ENCODE measurements at places on chromosomes 1 and 21.

GRCh38 chr1:156616463-156616862 lies 2.8 kb upstream of the HAPLN2 start:
- peak; percentile 60 for DNase-seq

DNA sequence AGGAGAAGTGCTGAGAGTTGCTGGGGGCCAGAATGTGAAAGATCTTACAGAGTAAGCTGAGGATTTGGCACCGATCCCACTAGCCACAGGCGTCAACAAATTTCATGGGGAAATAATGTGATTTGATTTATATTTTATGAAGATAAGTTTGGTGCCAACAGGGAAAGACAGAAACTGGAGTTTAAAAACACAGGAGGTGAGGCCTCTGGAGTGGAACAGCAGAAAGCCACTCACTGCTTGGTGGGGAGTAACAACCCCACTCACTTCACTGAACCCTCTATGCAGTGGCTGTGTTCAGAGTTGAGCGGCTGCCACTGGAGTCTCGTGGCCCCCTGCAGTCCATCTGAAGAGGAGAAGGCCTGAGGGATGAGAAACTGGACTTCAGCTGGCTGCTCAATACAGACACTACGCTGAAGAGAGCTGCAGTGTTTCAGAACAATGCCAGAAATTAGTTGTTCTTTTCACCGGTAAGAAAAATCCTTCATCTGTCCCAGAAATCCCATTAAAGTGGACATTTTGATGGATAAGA lies 48.0 kb upstream of the RXRG start:
- no peak for DNase-seq

- no peak for DNase-seq
Measured at GRCh38 chr1:30242168-30242567, 481.2 kb downstream of the MATN1 start.

DNA sequence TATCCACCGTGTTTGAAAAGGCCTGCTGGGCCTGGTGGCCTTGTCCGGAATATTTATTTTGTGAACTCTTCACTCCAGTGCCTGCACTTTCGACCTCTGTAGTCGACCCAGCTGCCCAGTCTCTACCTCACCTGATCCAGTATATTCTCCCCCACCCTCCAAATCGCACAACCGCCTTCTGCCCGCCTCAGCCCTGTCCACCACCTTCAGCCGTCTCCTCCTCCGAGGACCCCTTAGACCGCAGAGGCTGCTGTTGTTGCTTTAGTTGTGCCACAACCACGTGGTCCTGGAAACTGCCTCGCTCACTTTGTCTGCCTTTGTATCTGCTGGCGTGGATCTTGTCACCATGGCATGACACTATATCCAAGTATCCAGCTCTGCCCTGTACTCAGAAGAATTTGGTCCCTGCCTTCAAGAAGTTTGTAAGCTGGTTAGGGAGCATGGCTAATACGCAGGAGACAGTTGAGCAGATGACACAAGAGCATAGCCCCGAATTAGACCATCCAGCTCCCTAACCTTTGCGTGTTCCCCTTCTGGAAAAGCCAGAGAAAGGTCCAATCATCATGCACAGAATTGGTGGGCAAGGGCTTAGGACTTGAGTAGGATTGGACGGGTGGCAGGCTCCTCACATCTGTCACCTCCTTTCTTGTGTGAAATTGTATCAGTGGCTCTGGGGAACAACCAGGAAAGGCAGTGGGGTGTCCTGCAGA lies 1.5 kb downstream of the PHGDH start:
- no peak for DNase-seq

- DNase-seq, result no peak
Measured at GRCh38 chr1:114290341-114290740, 136.7 kb upstream of the SYT6 start.

GRCh38 chr1:181112071-181112929 lies 23.8 kb downstream of the IER5 start:
- no peak for DNase-seq

DNA sequence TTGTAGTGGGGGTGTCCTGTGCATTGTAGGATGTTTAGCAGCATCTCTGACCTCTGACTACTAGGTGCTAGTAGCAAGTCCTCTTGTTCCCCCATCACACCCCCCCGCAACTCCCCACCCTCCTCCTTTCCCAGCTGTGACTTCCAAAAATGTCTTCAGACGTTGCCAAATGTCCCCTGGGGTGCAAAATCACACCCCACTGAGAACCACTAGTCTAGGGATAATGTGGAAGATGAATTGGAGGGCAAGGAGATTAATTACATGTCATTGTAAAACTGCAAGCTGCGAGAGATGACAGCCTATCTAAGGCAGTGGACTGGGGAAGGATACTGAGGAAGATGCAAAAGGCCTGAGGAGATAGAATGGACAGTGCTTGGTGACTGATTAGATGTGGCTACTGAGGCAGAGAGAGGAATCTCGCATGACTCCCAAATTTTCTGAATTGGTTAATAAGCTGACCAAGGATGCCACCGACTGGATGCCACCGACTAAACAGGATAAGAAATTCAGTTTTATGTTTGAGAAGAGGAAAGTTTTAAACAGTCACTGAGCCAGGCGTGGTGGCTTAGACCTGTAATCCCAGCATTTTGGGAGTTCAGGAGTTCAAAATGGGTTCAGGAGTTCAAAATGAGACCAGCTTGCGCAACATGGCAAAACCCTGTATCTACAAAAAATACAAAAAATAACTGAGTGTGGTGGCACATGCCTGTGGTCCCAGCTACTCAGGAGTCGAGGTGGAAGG lies 3.1 kb upstream of the JAK1 start:
- no peak for DNase-seq

DNA sequence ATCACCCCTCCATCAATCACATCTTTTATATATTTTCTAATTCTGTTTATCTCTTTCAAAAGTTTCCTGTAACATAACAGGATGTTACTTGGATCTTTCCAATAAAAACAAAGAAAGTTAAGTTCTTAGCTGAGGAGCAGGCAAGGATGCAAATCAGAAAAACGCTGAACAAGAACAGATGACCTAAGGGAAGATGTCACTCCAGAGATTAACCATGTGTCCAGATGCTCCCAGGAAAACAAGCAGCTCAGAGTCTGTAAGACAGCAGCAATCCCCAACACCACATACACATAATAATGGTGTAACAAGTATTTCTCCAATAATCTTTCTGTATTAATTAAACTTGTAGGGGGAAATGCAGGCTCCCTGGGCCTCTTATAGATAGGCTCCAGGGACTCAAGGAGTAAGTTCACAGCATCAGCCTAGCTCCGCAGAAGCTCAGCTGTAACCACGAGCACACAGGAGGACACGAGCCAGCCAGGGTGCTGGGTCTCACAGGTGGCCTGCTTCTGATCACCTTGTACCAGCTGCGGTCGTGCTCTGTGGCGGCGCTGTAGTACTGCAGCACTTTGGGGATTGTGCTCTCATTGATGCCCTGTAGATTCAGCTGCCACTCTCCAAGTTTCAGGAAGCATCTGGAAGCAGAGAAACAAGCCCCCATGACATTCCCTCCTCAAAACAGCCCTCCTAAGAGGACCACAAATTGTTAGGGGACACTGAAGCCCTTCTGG lies 33.1 kb upstream of the EXOSC10 start:
- no peak for DNase-seq

- no peak for DNase-seq
Measured at GRCh38 chr1:32353886-32354570, 8.3 kb downstream of the FAM229A start.

- DNase-seq, result no peak
Measured at GRCh38 chr1:160590488-160590887, 11.2 kb upstream of the CD84 start.

- no peak for DNase-seq
Measured at GRCh38 chr1:185741551-185741950, 7.4 kb downstream of the HMCN1 start.

DNA sequence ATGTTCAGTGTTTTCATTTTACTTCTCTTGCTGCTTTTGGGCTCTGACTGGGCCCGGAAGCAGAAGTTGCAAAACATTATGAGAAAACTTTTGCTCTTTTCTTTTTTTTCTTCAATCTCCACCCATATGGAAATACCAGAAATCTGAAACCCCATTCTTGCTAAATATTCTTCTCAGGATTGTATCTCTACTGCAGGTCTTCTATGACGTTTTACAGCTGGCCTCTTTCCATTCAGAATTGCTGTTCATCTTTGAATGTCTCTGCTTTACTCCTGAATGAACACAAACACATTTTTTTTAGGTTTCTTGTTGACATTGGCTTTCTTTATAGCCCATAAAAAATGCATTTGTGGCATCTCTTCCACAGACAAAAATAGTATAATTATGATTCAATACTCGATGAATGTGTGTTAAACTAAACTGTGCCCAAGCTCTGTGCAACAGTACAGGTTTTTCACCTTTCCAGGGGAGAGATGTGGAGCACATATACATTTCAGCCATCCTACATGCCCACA lies 18.8 kb downstream of the PTPRC start:
- DNase-seq, result peak; percentile 32

DNA sequence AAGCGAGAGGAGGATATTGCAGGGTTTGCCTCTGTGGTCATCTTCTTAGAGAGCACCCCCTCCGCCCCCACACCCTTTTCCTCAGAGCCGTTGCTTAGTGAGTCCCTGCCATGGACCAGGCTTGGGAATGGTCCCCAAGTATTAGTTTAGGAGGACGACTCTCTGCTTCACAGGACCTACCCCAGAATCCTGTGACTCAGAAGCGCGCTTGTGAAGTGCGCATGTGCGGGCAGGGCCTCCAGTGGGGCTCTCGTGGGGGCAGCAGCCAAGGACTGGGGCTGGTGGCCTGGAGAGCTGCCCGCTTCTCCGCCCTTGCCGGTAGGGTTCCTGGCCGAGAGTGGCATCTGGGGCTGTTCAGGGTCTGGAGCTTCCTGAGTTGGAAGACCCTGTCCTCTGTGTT lies 37.3 kb upstream of the HMGN1 start:
- DNase-seq, result peak; percentile 18

DNA sequence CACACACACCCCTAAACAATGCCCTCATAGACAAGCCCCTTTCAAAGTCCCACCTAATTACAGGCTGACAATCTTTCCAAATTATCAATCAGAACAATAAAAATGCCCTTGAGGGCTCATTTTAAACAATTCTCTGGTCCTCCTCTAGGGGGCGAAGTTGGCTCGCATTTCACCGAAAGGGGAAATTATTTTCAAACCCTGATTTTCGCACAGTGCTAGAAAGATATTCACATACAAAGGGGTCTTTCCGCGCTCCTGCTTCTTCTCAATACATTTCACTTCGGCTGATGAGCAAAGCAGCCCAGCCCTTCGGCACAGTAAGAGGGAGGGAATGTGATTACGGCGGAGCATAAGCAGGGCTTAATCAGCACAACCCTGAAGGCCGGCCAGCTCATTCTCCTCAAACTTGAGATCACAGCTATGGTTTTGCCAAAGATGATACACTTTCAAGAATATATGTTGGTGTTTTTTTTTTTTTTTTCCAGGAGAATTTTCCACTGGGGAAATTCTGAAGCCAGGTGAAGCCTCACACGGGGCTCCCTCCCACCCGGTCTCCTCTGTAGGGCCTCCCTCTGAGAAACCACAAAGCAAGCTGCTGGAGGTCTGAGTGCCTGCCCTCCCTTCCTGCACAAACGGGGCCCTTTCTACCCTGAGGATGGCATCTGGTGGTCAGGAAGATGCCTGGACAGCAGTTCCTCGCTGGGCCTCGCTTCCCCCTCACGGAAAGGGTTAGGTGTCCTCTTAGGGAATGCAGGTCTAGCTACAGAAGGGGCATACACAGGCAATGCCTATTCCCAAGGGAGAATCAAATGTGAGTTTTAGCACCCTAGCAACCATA lies 66.9 kb downstream of the GNG12 start:
- peak; percentile 62 for DNase-seq

DNA sequence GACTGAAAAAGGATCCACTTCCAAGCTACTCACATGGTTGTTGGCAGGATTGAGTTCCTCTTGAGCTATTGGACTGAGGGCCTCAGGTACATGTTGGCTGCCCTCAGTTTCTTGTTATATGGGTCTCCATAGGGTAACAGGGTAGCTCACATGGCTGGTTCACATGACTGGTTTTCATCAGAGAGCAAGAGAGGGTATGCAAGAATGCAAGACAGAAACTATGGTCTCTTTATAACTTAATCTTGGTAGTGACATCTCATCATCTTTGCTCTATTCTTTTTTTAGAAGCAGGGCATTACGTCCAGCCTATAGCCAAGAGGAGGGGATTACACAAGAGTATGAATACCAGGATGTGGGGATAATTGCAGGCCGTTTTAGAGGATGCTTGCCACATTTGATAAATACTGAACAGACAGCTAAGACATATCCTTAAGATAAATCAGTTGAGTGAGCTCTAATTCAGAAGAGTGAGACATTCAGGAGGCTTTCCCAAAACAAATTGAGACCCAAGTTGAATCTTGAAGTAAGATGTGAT lies 100.2 kb downstream of the HMCN1 start:
- no peak for DNase-seq

DNA sequence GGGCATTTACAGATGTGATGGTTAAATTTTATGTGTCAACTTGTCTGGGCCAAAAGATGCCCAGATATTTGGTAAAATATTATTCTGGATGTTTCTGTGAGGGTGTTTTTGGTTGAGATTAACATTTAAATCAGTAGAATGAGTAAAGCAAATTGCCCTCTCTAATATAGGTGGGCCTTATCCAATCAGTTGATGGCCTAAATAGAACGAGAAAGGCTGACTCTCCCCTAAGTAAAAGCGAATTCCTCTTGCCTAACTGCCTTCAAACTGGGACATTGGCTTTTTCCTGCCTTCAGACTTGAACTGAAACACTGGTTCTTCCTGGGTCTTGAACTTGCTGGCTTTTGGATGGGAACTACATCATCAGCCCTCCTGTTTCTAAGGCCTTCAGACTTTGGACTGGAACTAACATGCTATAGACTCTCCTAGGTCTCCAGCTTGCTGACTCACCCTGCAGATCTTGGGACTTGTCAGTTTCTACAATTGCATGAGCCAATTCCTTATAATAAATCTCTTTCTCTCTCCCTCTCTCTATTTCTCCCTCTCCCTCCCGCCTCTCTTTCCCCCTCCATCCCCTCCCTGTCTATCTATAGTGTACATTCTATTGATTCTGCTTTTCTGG lies 10.2 kb upstream of the NAV1 start:
- DNase-seq, result no peak

GRCh38 chr1:151311011-151311410 lies 16.2 kb downstream of the PI4KB start:
- no peak for DNase-seq

GRCh38 chr1:29706936-29707335 lies 470.6 kb downstream of the PTPRU start:
- no peak for DNase-seq

GRCh38 chr1:99534638-99534930 lies 111.3 kb upstream of the PALMD start:
- no peak for DNase-seq

- DNase-seq, result no peak
Measured at GRCh38 chr1:89203166-89203565, 4.4 kb upstream of the GBP4 start.

GRCh38 chr1:30325999-30326398 lies 397.4 kb downstream of the MATN1 start:
- DNase-seq, result no peak

GRCh38 chr1:197200272-197200899 lies 53.9 kb upstream of the ASPM start:
- DNase-seq, result peak; percentile 29

- DNase-seq, result no peak
Measured at GRCh38 chr1:53640701-53641075, 98.3 kb downstream of the GLIS1 start.
